EL (cell line): ENCODE measurements at places on chromosomes 2 and 18.
A peak's percentile ranks its signal among the peaks of the same experiment; 100 is the strongest.

GRCh38 chr2:21453723-21454450 lies 330.1 kb downstream of the TDRD15 start:
- no peak for DNase-seq

- DNase-seq, result peak; percentile 18
These were observed 40.6 kb downstream of the SPC25 start for GRCh38 chr2:168849610-168850009.

- DNase-seq, result no peak
These were observed 28.7 kb upstream of the ATP8B1 start for GRCh38 chr18:57831597-57832377.

DNA sequence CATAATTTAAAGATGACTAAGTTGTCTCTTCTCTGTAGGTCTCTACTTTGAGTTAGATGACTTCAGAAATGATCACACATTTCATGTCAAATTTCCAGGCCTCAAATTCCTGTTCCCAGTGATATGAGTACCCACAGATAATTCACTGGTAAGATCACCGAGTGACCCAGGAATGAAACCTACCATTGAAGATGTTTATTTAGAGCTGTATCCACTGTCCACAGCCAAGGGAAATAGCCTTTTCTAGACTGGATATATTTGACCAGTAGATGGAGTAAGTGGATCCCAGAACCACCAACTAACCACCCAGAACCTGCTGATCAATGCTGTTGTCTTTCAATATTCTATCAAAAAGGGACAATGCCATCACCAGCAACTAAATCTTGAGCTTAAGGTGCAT lies 238.8 kb downstream of the SLC8A1 start:
- DNase-seq, result peak; percentile 87

- no peak for DNase-seq
These were observed 748 bp downstream of the FMNL2 start for GRCh38 chr2:152335726-152336118.

DNA sequence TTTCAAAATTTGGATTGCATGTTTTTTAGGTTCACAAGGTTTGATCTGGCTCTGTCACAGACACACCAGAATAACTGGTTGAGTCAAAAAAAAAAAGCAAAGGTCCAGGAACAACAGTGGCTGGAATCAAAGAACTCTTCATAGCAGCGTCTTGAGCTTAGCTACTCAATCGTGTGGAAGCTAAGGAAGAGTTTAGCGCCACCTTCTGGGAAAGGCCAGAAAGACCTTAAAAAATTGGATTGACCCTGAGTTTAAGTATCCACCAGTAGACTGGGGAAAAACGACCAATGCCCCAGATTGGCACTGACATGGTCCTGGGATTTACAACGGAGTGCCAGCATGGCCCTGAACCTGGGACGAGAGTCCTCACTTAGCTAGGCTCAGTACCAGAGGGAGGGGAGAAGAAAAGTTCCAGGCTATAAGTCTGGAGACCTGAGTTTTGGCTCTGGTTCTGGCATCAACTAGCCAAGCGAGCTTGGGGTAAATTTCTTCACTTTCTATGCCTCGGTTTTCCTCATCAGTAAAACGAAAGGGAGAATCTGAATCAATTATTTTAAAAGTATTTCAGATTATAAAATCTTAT lies 71.1 kb upstream of the TFCP2L1 start:
- DNase-seq, result peak; percentile 66

DNA sequence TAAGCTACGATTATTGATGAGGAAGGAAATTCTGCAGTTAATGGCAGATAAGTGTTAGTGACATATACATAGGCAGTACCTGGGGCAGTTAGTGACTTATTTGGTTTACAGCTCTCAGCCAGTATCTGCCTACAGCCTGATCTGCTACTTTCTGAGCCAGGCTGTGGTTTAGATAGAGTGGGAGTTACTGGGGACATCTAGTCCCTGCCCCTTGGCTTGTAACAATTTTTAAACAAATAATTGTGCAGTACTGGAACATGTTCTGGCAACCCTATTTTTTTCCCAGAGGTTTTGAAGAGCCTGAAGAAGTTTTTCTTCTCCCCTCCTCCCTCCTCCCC lies 2.3 kb downstream of the KIF5C start:
- DNase-seq, result no peak

- no peak for DNase-seq
These were observed 427.8 kb downstream of the NR4A2 start for GRCh38 chr2:155904720-155905119.
